ENCODE measurements at places on chromosomes 6 and 20.

DNA sequence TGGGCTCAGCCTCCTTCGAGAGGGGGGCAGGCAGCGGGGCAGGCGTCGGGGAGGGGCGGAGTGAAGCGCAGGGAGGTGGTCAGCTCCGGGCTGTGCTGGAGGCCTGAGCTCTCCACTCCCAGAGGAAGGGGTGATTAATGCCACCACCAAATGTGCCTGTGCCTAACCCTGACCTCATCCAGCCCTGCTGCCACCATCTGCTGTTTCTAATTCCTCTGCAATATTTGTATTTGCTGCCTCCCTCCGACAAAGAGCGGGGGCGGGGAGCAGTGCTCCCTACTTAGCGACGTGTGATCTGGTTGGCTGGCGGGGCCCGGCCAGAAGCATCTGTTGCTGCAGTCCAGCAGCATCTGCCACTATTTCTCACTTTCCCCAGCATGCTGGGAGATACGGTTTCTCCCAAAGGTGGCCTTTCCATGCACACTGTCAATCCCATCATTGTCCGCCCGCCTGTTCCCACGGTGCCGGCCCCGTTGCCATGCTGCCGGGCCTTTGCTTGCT is 47.0 kb downstream of the DLL1 start:
- no peak for DNase-seq

DNA sequence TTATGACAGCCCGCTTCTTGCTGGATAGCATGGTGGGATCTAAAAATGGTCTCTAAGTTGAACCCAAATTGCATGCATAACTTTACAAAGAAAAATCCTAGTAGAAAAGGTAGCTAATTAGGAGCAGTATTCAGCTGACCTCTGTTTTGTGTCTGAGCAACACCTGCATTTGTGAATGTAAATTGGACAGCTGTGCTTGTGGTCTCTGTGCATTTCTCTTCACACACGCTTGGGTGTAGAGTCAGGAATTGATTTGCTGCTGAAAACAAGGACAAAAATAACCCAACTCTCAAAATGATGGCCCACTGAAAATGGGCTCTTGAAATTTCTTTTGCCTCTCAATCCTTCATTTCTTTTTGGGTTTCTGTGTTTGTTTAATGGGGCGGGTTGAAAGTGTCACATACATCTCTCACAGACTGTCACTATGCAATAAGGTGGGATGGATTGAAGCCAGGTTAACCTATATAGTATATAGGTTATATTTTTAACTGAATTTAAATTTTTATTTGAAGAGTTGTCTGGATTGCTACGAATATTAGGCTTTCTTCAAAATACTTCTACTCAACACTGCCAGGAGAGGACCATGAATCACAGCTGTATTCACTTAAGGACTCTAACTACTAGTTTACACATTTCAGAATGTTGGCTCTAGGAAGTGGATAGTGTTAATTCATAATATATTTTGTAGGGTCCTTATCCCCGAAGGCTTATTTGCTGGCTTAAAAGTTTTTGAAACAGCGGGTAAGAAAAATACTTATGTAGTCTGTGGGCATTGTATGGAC is 46.5 kb downstream of the SOBP start:
- DNase-seq = no peak

- no peak for DNase-seq
Observed at GRCh38 chr20:38878866-38879265, 47.4 kb upstream of the FAM83D start.

GRCh38 chr20:52619101-52619500 is 353.1 kb upstream of the TSHZ2 start:
- DNase-seq = no peak

- DNase-seq = no peak
Observed at GRCh38 chr6:54706844-54707605, 139.5 kb upstream of the FAM83B start.

DNA sequence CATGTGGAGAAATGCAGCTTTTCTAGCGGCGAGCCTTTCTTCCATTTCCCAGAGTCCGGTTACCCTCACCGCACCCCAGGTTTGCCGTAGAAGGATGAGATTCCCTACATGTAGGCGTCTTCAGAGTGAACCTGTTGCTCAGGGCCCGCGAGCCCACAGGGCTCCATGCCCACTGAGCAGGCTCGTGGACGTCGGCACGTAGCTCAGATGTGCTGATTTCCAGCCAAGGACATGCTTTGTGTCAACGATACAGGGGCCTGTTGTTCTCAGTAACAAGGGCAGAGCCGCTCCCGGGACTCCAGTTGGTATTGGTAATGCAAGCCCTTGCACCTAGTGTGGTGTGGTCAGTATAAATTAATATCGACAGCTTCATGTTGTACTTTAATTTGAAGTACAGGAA is 159.6 kb downstream of the MTHFD1L start:
- DNase-seq = no peak

DNA sequence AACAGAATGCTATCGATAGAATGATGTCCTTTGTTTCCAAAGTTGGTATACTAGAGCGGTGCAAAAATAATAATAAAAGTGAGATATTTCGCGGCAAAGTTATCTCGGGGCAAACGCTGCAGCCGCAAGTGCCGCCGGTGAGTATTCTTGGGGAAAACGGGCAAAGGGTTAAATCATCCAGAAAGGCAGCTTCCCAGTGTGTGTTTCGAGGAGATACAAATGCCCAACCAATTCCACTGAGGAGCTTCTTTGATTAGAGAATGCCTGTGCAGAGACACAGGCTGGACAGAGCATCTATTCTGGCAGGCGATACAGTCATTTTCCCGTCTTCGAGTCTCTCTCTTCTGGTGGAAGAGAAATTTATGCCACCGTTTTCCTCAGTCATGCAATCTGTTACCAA is 58.0 kb upstream of the MPC1 start:
- DNase-seq = no peak

- peak; percentile 13 for DNase-seq
Observed at GRCh38 chr6:24283043-24283985, 74.5 kb downstream of the DCDC2 start.

- no peak for DNase-seq
Observed at GRCh38 chr6:5135788-5136376, 50.7 kb downstream of the PPP1R3G start.

DNA sequence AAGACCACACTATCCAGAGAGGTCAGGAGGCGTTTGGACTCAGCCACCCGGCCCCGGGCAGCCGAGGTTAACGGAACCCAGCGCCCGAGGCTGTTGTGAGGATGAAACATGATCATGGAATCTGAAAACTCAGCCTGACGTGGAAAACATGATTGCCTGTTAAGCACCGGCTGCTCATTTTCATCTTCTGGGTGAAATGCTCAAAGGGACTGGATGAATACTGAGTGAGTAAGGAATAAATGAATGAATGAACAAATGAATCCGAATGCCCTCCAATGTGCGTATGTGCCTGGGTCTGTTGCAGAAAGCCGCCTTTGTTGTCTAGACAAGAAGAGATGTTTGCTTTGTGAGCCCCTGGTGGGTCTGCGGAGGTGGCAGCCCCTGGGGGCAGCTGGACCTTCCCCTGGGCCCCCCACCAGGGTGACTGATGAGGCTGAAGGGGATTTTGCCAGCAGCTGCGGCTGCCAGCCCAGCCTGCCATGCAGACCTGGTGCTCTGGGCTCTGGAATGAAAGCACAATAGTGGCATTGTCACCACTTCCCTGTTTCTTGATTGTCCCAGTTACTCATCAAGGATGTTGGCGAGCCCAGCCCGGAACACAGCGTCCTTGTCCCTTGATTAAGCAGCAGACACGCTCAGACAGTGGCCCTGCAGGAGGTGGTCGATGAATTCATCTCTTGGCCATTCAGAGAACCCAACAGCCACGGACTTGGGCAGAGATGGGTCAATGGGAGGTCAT is 211.1 kb downstream of the ANKRD60 start:
- DNase-seq = no peak

- DNase-seq = no peak
Observed at GRCh38 chr6:13462458-13463327, 24.7 kb downstream of the GFOD1 start.

DNA sequence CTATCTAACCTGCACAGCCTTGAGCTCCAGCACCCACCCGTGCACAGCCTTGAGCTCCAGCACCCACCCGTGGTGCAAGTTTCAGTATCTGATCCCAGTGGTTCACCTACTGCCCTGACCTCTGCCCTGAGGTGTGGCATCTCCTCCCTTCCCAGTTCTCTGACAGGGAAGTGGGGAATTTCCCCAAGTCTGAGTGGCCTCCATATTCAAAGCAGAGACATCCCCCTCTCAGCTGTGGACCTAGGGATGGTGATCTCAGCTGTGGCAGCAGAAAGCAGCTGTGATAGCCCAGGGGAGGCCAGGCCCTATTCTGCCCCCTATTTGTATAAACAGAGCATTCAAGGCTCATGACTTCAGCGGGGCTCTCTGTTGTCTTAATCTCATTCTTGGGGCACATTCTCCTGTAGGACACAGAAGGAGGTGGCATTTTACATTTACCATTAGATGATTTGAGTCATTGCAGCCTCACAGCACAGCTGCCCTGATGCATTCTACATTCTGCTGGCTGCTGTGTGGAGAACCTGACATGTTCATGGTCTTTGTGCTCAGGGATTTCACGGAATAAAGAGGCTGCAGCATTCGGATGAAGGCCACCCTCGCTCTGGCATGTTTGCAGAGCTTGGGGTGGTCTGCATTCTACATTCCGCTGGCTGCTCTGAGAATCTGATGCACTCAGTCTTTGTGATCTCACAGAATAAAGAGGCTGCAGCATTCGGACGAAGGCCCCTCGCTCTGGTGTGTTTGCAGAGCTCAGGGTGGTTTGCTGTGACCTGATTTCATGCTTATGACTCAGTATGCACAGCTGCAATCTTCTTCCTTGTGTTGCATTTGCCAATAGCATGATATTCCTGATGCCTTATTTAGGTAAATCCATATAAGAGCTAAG is 16.9 kb downstream of the GPR31 start:
- DNase-seq = no peak

DNA sequence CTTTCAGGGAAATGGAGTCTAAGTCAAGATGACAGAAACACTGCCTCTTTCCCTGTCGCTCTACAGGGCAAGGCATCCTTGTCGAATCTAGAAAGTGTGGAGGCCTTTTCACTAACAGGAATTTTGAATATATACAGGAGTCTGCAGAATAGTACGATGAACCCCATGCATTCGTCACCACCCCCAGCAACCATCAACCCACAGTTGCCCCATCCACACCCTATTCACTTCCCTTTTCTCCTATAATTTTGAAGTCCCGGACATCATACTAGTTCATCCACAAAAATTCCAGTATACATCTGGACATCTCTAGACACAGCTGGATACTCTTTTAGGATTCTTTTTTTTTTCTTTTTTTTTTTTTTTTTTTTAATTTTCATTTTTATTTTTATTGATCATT is 80.7 kb upstream of the RIN2 start:
- DNase-seq = no peak

- DNase-seq = no peak
Observed at GRCh38 chr6:153437193-153437592, 306.1 kb upstream of the RGS17 start.

GRCh38 chr6:14412026-14412425 is 294.5 kb downstream of the CD83 start:
- no peak for DNase-seq

- no peak for DNase-seq
Observed at GRCh38 chr6:63793465-63794137, 158.0 kb downstream of the PHF3 start.

DNA sequence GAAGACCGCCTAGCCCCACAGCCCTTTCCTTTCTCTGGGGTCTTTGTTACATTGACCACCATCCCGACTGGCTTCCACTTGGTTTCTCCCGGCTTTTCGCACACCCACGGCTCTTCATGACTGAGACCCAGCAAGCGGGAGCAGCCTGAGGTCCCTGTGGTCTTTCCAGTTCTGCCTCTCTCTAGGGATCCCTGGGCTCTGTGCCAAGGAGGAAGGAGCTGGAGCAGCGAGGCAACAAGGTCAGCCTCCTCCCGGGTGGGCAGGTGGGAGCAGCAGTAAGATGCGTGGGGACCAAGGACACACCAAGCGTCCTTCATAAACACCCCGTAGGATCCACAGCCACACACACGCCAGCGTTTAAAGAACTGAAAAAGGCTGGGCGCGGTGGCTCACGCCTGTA is 29.6 kb upstream of the MRGBP start:
- DNase-seq = no peak

DNA sequence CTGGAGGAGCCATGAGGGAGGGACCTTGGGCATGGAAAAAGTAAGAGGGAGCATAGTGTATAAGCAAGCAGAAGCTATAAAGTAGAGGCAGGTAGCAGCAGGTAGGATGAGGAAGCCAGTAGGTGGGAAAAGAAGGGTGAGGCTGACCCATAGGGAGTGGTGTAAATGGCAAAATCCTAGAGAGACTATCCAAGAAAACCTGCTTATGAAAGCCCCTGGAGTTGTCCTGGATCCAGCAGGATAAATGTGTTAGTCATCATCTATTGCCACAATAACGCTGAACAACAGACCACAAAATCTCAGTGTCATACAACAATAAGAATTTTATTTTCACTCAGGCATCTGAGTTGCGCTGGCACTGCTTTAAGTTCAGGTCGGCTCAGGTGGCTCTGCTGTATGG is 30.2 kb downstream of the CHD6 start:
- DNase-seq = no peak

GRCh38 chr6:143845033-143845432 is 1.9 kb downstream of the LTV1 start:
- DNase-seq = no peak

DNA sequence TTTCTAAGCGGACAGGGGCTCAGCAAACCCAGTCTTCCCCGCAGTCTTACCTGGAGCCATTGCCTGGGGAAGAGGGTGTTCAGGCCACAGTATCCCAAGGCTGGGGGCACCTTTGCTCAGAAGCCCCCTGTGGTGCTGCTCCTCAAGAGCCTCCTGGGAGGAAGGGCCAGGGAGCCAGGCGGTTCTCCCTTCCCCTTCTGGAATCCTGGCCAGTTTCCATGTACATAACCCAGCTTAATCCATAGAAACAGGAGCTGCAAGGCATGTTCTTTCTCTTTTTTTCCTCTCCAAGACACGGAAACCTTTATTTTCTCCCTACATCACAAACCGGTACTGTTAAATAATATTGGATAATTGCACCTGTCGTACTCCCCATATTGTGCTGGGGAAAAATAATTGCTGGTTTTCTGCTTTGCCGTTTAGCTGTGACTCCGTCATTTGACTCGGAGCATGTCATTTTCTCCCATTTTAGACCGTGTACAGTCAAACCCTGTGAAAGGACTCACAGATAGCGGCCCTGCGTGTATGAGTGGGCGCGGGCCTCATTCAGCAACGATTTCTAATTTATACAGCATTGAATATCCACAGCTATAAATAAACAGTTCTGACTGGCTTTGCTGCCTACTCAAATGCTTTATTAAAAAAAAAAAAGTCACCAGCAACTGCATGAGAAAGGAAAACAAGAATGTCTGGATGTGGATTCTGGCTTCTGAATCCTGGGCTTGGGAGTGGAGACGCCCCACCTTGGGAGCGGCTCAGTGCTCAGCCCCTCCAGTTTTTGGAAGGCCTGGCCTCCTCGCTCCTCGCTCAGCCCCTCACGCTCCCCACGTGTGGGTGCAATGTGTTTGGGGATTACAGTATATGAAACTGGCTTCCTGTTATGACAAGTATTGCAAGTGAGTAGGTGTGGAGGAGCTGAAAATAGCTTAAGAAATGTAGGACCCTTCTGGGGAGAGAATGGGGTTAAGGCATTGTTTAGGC is 67.3 kb downstream of the ADTRP start:
- no peak for DNase-seq

Data from GM12892 (cell line).